Smooth muscle cell of the brain vasculature (primary cell): ENCODE measurements at places on chromosomes 6 and 20.

GRCh38 chr20:38747495-38748096, 664 bp upstream of the ACTR5 start:
- no peak for DNase-seq

GRCh38 chr6:158031381-158032353, 50.0 kb downstream of the SYNJ2 start:
- peak; percentile 78 for DNase-seq

GRCh38 chr6:54284161-54284860, 23.9 kb upstream of the TINAG start:
- DNase-seq, result no peak

- peak; percentile 56 for DNase-seq
Measured at GRCh38 chr6:155248008-155249001, 15.5 kb upstream of the CLDN20 start.

GRCh38 chr6:154360476-154360875, 3.9 kb upstream of the IPCEF1 start:
- no peak for DNase-seq

- no peak for DNase-seq
Measured at GRCh38 chr6:1758076-1758679, 148.5 kb downstream of the FOXC1 start.

GRCh38 chr6:3259491-3259958, 778 bp downstream of the PSMG4 start:
- no peak for DNase-seq

DNA sequence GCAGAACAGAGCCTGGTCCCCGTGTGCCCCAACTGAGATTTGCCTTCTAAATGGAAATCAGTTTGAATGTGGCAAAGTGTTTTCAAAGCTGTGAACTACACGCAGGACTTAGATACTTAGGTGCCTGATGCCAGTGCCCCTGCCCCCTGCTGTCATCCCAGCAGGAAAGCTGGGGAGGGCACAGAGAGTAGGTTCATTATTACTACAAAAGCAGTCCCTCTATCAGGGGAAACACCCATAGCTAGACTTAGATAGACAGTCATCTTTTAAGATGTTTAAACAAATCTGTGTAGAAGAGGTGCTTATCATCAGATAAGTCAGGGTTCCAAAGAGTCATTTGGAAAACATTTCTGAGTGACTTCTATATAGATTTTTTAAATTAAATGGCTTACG, 155.0 kb upstream of the SNX9 start:
- DNase-seq, result no peak

GRCh38 chr6:37170273-37171200, 585 bp downstream of the PIM1 start:
- DNase-seq, result no peak

DNA sequence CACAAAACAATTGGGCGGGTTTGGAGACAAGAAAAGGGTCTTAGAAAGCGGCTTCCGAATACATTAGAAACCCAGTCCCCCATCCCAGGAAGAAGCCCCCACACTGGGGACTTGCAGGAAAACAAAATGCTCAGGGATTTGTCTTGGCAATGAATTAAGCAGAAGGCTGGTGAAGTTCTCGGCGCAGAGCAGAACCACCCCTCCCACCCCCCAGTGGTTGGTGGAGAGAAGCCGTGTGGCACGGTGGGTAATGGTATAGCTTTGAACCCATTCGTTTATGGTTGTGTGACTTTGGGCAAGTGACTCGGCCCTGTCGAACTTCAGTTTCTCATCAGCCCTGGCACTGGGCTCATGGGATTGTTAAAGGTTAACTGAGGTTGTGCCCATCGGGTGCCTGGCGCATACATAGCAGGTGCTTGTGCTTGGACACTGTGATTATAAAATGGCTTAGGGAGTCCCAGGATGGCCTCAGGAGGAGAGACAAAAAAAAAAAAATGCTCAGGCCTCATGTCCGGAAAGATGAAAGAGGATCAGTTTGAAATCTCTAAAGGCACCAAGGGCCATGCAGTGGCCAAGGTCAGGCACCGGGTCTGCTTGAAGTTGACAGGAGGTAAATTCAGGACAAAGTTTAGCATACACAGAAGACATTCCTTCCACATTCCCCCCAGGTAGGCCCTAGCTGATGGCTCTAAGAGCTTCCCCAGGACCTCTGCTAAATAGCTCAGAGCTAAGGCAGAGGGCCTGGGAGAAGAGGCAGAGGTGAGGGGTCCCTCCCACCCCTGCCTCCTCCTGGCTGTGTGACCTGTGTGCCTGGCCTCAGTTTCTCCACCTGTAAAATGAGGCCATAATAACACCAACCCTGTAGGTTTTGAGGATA, 120.1 kb upstream of the PTPN1 start:
- DNase-seq, result no peak
